Stomach (tissue), 19 donors: ENCODE measurements at places on chromosomes 12 and 14. TPM values are rescaled to one million over a fixed set of nuclear protein-coding genes. Genes with fewer than 3 reads are reported as not detected.

GRCh38 chr12:101086490-101087135 is 123.4 kb downstream of the SLC5A8 start:
- no peaks in the 10 kb centered on the region for H3K36me3 ChIP-seq
- H3K27ac ChIP-seq, result no peak overlapping the region
- no peaks in the 10 kb centered on the region for H3K27me3 ChIP-seq

- H3K36me3 ChIP-seq, result peaks cover 39% of the 10 kb centered on the region
- H3K4me3 ChIP-seq, result no peak overlapping the region
- no peak overlapping the region for H3K27ac ChIP-seq
- H3K4me1 ChIP-seq, result no peaks in the 10 kb centered on the region
- H3K27me3 ChIP-seq, result no peaks in the 10 kb centered on the region
These were observed 9.8 kb downstream of the GALNT6 start for GRCh38 chr12:51381226-51382079.

GRCh38 chr12:124445121-124445718 is 122.2 kb downstream of the NCOR2 start:
- DNase-seq, result no peak
- H3K4me3 ChIP-seq, result no peak overlapping the region
- H3K27ac ChIP-seq, result no peak overlapping the region
- peaks cover 35% of the 10 kb centered on the region for H3K36me3 ChIP-seq
- no peaks in the 10 kb centered on the region for H3K27me3 ChIP-seq

DNA sequence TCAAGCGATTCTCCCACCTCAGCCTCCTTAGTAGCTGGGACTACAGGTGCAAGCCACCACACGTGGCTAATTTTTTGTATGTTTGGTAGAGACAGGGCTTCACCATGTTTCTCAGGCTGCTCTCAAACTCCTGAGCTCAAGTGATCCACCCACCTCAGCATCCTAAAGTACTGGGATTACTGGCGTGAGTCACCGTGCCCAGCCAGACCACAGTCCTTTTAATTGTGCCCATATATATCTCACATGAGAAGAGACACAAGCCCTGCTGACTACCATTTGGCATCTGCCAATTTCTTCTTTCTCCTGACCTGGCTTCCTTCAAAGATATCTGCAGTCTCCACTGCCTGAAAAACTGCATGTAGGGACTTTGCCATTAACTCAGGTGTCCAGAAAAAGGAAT is 142.5 kb downstream of the DPY19L2 start:
- H3K27me3 ChIP-seq, result no peaks in the 10 kb centered on the region
- no peak overlapping the region for H3K27ac ChIP-seq
- DNase-seq, result no peak
- H3K4me1 ChIP-seq, result no peaks in the 10 kb centered on the region
- no peaks in the 10 kb centered on the region for H3K36me3 ChIP-seq

DNA sequence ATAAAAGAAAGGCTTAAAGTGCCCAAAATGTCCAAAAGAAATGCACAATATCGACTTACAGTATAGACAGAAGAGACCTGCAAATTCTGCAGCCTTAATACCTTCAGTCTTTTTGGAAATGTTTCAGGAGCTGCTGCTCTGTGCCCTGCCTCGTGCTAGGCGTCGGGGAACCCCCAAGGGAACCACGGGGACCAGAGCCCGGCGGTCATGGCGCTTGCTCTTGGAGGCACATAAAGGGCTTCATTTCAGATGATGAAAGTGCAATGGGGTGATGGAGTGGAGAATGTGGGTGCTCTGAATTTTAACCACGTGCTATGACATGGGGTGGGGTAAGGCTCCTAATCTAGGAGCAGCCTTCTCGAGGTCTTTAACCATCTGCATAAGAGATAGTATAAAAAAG is 14.8 kb upstream of the AACS start:
- H3K27ac ChIP-seq, result no peak overlapping the region
- no peak overlapping the region for H3K4me3 ChIP-seq
- H3K36me3 ChIP-seq, result no peaks in the 10 kb centered on the region
- no peaks in the 10 kb centered on the region for H3K27me3 ChIP-seq
- DNase-seq, result no peak

DNA sequence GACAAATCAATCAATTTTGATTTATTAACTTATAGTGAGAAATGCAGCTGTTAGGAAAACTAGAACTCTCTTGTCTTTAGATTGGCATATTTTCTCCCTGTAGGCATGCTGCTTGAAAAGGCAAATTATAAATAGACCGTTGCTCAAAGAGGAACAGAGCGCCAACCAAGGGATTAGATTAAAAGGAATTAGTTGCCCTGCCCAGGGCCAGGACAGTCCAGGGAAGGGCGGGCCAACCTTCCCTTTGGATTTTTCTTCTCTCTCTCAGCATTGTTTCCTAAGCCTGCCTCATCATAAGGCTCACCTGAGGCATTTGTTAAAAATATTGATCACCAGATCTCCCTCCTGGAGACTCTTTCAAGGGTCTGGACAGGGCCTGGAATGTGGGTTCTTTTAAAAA is 8.6 kb downstream of the CIPC start:
- H3K27me3 ChIP-seq, result no peaks in the 10 kb centered on the region
- no peak overlapping the region for H3K4me3 ChIP-seq
- H3K27ac ChIP-seq, result no peak overlapping the region
- H3K36me3 ChIP-seq, result peaks cover 57% of the 10 kb centered on the region

DNA sequence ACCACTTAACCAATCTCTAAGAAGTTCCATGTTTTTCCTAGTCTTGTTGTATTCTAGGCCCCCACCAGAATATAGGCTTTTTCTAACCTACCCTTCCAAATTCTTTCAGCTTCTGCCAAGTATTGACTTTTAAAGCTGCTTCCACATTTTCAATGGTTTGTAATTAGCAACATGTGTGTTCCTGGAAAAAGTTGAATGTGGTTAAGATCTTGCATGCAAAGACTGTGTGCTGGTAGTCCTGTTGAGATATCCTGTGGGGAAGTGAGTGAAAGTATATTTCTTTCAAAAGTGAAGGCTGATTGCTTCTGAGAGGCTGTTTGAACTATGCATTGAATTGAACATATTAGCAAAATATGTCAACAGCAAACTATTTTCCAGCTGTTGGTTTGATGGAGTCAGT is 646 bp upstream of the OR6C4 start:
- H3K4me3 ChIP-seq, result no peak overlapping the region
- no peak for DNase-seq
- no peaks in the 10 kb centered on the region for H3K27me3 ChIP-seq
- H3K4me1 ChIP-seq, result no peaks in the 10 kb centered on the region

CELA1 gene
- not detected for total RNA-seq

DNA sequence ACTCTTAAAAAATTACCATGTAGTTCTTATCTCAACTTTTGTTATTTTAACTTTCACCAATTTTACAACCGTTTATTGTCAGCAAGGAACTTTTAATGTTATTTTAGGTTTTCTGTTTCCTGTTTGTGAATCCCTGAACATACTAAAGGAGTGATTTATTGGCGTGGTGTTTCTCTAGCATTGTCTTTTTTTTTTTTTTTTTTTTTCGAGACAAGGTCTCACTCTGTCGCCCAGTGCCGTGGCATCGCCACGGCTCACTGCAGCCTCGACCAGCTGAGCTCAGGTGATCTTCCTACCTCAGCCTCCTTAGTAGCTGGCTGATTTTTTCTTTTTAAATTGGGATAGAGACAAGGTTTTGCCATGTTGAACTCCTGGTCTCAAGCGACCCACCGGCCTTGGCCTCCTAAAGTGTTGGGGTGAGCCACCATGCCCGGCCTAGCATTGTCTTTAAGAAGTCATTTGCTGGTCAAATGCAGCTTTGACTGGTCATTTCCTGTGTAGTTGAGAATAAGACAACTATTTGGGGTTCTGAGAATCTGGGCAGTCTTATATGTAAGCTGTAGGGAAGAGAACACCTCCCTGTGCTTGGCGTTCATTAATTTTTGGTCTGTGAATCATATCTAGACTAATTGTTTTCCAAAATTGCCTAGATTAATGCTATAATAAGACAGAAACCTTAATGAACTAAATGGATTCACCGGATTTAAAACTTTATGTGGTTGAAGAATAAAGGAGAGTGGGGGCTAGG is 2.1 kb downstream of the WASHC4 start:
- H3K4me1 ChIP-seq, result peaks cover 25% of the 10 kb centered on the region
- no peaks in the 10 kb centered on the region for H3K27me3 ChIP-seq
- peaks cover 3% of the 10 kb centered on the region for H3K36me3 ChIP-seq
- DNase-seq, result no peak
- H3K4me3 ChIP-seq, result peak overlapping the region; percentile 74

- no peaks in the 10 kb centered on the region for H3K27me3 ChIP-seq
- H3K4me1 ChIP-seq, result no peaks in the 10 kb centered on the region
- no peak overlapping the region for H3K4me3 ChIP-seq
- no peak for DNase-seq
- no peaks in the 10 kb centered on the region for H3K36me3 ChIP-seq
These were observed 12.4 kb downstream of the ST8SIA1 start for GRCh38 chr12:22322091-22322490.

DNA sequence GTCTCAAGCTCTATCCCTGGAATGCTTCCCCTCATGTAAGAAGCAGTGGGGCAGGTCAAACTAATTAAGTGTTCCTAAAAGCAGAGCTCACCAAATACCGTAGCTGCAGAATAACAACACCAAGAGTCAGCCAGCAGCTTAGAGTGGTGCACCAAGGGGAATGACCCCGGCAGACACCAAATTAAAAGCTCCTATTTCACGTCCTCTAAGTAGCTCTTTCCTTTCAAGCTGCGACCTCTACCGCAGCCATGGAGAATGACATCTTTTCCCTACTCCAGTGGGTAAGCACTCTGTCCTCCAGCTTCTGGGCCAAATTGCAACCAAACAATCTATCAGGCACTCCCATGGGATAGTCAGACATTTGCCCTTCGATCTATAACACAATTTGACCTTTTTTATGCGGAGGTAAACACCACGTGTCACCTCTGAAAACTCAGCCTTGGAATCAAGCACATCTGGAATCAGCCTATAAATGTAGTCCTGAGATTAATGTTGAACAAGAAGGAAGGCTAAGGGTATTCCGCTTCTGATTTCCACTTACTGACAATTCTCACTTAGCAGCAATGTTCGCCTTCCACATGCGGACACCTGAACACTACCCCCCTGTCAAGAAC is 67.6 kb upstream of the CDKN3 start:
- no peaks in the 10 kb centered on the region for H3K27me3 ChIP-seq
- H3K36me3 ChIP-seq, result no peaks in the 10 kb centered on the region
- H3K27ac ChIP-seq, result no peak overlapping the region
- DNase-seq, result peak; percentile 33

C14orf180 gene
- not detected for total RNA-seq

GRCh38 chr12:130872179-130873096 is 572 bp downstream of the RAN start:
- H3K27me3 ChIP-seq, result no peaks in the 10 kb centered on the region
- H3K4me3 ChIP-seq, result peak overlapping the region; percentile 87
- peaks cover 44% of the 10 kb centered on the region for H3K36me3 ChIP-seq
- DNase-seq, result peak; percentile 78
- peak overlapping the region; percentile 97 for H3K27ac ChIP-seq

DNA sequence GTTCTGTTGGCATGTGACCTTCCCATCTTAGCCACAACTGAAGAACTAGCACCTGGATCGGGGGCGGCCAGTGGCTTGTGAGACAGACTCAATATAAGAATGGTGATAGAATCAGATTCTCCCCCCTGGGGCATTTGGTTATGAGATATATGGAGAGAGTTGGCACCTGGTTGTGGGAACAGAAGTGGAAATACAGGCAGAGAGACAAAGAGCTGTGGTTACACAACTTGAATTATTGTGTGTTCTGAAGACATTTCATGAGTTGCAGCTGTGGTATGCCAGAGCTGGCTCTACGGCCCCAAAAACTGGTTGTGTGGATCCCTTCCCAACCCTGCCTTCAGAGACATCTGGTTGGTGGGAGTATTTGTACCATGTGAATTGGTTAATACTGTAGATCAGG is 2.9 kb upstream of the MSRB3 start:
- no peak overlapping the region for H3K4me3 ChIP-seq
- H3K4me1 ChIP-seq, result peaks cover 16% of the 10 kb centered on the region
- no peak for DNase-seq
- H3K27me3 ChIP-seq, result no peaks in the 10 kb centered on the region
- no peaks in the 10 kb centered on the region for H3K36me3 ChIP-seq

GRCh38 chr12:105862163-105862821 is 276.5 kb downstream of the NUAK1 start:
- no peaks in the 10 kb centered on the region for H3K36me3 ChIP-seq
- H3K27me3 ChIP-seq, result no peaks in the 10 kb centered on the region
- no peak for DNase-seq
- H3K4me3 ChIP-seq, result no peak overlapping the region

- H3K4me1 ChIP-seq, result peaks cover 39% of the 10 kb centered on the region
- H3K27me3 ChIP-seq, result no peaks in the 10 kb centered on the region
- H3K4me3 ChIP-seq, result no peak overlapping the region
- H3K36me3 ChIP-seq, result no peaks in the 10 kb centered on the region
These were observed 51.6 kb downstream of the PLEKHG3 start for GRCh38 chr14:64755781-64756221.

- no peaks in the 10 kb centered on the region for H3K27me3 ChIP-seq
- peaks cover 47% of the 10 kb centered on the region for H3K4me1 ChIP-seq
These were observed 58.9 kb upstream of the SRSF5 start for GRCh38 chr14:69708049-69708448.

DNA sequence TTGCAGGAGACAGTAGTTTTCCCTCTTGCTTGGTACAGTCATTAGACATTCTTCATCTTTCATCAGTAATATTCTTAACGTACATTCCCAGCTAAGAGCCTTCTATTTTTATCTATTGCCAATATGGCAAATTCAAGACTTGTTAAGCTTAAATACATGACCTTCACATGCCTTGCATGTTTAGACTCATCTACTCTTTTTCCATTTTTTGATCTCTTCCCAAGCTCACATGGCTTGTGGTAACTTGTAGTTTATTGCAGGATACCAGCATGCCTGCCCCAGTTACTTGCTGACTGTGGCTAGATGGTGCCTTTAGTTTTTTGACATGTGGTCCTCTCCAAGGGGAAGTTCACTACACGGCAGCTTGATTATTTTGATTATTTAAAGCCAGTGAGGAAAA is 729.0 kb downstream of the SLC6A15 start:
- DNase-seq, result no peak
- H3K36me3 ChIP-seq, result no peaks in the 10 kb centered on the region
- no peak overlapping the region for H3K4me3 ChIP-seq
- no peaks in the 10 kb centered on the region for H3K27me3 ChIP-seq
- no peak overlapping the region for H3K27ac ChIP-seq

- DNase-seq, result peak; percentile 44
- H3K4me1 ChIP-seq, result peaks cover 6% of the 10 kb centered on the region
- no peaks in the 10 kb centered on the region for H3K36me3 ChIP-seq
These were observed 14.4 kb downstream of the FGD6 start for GRCh38 chr12:95202691-95203486.

PTPRQ gene
- not detected for total RNA-seq

DNA sequence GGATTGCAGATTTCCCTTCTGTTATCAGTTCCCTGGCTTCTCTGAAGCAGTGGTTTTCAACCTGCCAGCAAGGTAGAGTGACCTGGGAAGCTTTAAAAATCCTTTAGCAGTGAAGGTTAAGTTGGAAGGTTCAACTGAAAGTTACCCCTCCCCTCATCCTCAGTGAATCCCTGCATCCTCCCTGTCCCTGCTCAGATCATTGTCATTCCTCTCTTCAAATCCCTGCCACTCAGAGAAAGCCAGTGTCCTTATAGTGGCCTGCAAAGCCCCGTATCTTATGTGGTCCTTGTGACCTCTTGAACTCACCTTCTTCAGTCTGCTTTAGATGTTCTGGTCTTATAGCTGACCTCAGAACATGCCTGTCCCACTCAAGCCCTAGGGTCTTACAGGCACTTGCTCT is 53.6 kb downstream of the PPM1A start:
- no peaks in the 10 kb centered on the region for H3K36me3 ChIP-seq
- peaks cover 14% of the 10 kb centered on the region for H3K4me1 ChIP-seq
- no peak overlapping the region for H3K27ac ChIP-seq
